ENCODE measurements at places on chromosomes 1 and 21.

DNA sequence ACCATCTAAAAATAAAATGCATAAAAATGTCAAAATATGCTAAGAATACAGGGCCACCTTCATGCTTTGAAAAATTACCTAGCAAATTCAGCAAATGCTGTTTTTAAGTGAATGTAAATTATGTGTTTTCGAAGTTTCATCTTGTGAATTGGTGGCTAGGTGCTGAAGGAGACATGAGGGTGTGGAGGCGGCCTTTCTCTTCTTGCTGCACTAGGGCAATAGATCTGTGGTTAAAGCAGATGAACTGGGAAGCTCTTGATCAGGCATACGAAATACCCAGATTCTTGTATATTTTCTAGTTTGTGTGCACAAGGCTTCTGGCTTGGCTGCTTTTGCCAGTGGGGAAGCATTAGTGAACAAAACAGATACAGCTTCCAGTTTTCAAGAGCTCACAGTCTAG, 224.5 kb downstream of the ST6GALNAC3 start:
- no peak for DNase-seq

- no peak for DNase-seq
These were observed 26.1 kb downstream of the CACNA1S start for GRCh38 chr1:201085902-201086735.

DNA sequence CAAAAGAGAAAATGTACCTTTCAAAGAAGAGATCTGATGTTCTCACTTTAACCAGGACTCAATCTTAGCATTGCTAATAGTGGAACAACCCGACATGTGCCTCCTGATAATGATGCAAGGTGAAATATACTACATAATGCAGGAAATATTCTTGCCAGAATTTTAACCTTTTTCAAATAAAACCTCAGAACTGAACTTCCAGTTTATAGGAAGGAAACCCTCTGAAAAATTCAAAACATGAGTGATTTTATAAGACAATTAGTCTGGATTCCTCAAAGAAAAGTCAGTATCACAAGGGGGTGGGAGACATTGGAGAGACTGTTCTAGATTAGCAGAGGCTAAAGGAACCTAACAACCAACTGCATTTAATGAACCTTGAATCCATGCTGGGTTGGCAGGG, 18.1 kb downstream of the AHCYL1 start:
- DNase-seq: no peak

GRCh38 chr1:116854403-116854690, 55.4 kb upstream of the PTGFRN start:
- no peak for DNase-seq

GRCh38 chr1:48207131-48207530, 15.4 kb upstream of the SLC5A9 start:
- no peak for DNase-seq

DNA sequence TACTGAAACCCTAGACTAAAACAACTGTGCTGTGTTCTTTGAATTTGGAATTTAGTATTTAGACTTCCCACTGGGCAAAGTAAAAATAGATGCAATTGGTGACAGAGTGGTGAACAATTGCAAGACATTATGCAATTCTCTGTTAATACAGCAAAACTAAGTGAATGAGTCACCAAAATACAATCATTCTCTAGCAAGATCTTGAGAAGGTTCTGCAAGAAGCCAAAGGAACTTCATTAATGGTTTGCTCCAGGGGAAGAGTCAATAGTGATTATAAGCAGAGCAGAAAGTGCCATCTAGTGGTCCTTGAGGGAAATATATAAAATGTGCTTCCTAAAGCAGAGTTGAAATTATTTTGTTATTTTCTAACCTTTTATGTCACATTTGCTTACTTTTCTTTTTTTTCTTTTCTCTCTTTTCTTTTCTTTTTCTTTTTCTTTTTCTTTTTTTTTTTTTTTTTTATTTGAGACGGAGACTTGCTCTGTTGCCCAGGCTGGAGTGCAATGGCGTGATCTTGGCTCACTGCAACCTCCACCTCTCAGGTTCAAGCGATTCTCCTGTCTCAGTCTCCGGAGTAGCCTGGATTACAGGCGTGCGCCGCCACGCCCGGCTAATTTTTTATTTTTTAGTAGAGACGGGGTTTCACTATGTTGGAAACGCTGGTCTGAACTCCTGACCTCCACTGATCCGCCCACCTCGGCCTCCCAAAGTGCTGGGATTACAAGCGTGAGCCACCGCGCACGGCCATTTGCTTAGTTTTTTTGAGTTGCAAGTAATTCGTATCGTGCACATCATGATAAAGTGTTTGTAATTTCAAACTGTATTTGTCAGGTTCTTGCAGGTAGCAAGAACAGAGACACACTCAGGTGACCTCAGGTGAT, 99.2 kb downstream of the CTH start:
- no peak for DNase-seq

- DNase-seq: no peak
These were observed 4.6 kb downstream of the OBSCN start for GRCh38 chr1:228212415-228212965.

- no peak for DNase-seq
These were observed 21.8 kb downstream of the COA7 start for GRCh38 chr1:52676249-52676903.

- no peak for DNase-seq
These were observed 269.5 kb downstream of the GRIK3 start for GRCh38 chr1:36764798-36765197.

DNA sequence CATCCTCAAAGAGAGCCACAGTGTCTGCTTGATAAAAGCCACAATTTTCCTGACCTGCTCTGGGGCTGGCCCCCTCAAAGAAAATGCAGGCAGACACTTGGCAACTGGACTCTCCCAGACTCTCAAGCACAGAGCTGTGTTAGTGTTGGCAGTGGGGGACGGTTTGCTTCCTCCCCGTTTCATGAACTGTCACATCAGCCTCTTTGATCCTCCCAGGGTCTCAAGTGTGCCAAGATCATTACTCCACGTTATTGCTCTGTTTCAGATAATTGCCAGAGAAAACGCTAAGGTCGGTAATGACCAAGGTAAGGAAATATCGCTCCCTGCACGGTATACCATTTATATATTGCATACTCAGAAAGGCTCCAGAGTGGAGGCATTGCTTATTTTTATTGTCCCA, 138.8 kb downstream of the NTMT2 start:
- no peak for DNase-seq

DNA sequence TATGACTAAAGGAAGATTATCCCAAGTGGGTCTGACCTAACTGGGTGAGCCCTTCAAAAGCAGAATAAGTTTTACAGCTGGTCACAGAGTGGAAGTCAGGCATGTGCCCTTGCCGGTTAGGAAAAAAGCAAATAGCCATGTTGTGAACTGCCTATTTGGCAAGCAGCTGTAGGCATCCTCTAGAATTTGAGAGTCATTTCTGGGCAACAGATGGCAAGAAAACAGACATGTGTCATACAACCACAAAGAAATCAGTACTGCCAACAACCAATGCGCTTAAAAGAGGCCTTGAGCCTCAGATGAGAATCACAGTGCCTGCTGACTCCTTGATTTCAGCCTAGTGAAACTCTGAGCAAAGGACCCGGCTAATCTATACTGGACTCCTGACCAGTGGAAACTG, 26.8 kb downstream of the LRRC53 start:
- DNase-seq: no peak

GRCh38 chr21:43034101-43034500, 41.5 kb downstream of the CBS start:
- DNase-seq: no peak

GRCh38 chr1:184801503-184801902, 46.8 kb upstream of the EDEM3 start:
- DNase-seq: no peak

- DNase-seq: no peak
These were observed 154.9 kb downstream of the CRB1 start for GRCh38 chr1:197422993-197423392.

GRCh38 chr1:91836331-91837040, 49.5 kb downstream of the TGFBR3 start:
- no peak for DNase-seq

GRCh38 chr1:83593073-83593472, 405.9 kb downstream of the TTLL7 start:
- no peak for DNase-seq

GRCh38 chr1:180353945-180354344, 123.9 kb downstream of the LHX4 start:
- no peak for DNase-seq

DNA sequence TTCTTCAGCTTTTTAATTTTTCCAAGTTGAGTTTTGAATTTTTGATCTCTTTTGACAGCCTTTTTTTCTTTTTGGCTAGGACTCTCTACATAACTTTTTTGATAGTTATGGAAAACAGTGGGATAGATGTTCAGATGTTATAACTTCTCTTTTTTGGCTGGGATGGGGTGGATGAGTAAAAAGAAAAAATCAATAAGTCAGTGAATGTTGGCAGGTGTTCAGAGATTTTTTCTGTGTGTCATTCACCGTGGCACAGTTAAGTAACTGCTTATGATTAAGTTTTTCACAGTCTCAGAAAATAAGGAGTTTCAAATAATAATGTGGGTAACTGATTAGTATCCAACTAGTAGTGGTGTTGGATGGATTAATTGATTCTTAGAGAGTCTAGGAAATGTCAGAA, 24.0 kb downstream of the HS2ST1 start:
- DNase-seq: no peak

- DNase-seq: no peak
These were observed 178.0 kb upstream of the DPT start for GRCh38 chr1:168907053-168907452.

DNA sequence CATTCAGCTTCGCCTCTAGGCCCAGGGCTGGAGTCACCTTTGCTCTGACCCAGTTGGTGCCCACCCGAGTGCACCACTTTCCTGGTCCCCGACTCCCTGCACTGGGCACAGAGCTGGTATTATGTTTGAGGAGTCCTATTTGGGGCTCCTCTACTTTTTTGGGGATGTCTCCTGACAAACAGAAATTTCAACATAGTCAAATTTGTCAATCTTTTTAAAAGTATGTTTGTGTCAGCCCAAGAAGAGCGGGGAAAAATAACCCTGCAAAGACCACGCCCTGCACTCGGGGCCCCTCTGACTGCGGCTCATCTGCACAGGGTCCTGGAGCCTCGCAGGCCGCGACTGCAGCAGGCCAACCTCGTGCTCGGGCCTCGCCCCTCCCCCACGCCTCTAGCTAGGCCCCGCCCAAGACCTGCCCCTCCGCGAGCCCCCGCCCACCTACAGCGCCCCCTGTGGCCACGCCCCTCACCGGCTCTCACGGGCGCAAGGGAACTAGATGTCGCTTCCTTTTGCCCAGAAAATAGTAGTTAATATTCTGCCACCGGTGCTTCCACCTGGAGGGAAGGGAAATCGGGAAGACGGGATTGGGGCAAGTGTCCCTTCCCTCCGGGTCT, 11.4 kb downstream of the FAM229A start:
- DNase-seq: peak; percentile 88

- DNase-seq: peak; percentile 75
These were observed 241.8 kb downstream of the TRABD2B start for GRCh38 chr1:47755101-47755990.

DNA sequence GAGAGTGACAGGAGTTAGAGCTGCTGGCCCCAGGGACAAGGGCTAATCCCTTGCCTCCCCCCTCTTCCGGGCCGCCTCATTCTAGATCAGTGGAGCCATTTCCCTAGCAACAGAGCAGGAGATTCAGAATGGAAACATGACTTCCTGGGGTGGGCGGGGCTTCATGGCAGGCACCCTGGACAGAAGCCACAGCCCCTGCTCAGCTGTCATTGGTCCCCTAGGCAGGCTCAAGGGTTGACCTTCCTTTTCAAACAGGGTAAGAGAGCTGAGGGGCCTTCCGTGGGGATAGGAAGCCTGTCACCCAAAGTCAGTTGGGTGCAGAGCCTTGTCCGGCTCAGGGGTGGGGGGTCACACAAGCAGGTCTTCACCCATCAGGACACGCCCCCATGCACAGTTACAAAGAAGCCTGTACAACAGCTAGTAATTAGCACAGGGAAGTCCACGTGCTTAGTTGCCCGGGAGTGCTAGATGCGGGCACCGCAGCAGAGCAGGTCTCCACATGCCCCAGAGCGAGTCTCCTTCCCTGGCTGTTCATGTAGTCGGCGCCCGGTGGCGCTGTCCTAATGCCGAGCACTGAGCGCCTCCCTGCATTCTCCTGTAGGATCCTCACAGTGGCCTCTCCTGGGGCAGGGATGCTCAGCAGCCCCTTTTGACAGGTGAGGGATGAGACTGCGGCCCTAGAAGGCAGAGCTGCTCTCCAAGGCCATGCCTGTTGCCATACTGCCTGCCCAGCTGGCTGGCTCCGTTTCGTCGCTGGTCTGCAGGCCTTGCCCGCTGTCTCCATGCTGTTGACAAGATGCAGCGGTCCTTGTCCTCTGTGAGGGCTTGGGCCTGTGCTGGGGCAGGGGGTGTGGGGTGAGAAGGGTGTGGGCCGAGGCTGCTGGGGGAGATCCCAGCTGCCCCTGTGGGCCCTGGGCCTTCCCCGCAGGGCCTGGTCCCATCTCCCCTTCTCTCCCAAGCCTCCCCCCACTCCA, 5.1 kb downstream of the TMEM201 start:
- DNase-seq: peak; percentile 86
